ENCODE measurements at places on chromosomes 4 and X.

DNA sequence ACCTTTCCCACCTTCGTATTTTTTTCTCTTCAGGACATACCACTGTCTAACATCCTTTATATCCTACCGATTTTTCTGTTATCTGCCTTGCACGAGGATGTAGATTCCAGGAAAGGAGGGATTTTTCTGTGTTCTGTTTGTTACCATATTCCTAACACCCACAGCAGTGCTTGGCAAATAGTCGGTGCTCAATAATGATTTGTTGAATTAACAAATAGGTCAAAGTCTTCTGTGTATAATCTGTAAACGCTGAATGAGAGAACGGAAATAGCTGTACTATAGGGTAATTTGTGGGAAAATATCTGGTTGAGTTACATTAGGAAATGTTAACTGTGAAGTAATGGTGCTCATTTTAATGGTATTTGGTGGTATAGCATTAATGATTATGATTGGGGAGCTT, 81.5 kb downstream of the TMEM156 start:
- DNase-seq: no peak

DNA sequence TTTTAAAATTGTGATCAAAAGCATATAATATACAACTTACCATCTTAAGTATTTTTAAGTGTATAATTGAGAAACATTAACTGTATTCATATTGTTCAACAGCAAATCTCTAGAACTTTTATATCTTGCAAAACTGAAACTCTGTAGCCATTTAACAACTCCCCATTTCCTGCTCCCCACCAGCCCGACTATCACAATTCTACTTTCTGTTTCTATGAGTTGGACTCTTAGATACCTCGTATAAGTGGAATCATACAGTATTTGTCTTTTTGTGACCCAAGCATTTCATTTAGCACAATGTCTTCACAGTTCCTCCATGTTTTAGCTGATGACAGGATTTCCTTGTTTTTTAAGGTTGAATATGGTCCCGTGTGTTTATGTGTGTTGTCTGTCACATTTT, 106.0 kb downstream of the LRBA start:
- no peak for DNase-seq

GRCh38 chr4:172997217-172997609, 171.4 kb upstream of the GALNT7 start:
- no peak for DNase-seq

DNA sequence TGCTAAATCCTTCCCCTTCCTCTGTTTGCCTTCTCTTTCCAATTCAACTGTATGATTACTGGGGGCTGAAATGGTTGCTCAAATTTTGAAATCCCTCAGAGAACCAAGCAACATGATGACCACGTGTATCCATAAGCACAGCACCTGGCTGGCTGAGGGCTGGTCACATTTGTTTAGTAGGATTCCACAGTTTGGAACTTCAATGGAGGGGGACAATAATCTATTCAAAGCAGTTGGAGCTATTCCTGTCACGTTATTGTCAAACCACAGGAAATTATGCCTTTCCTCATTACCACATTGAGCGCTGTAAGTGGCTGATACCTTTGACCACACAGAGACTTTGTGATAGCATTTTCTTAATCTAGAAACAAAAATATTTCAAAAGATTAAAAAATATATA, 7.0 kb downstream of the TMSB4X start:
- DNase-seq: no peak

DNA sequence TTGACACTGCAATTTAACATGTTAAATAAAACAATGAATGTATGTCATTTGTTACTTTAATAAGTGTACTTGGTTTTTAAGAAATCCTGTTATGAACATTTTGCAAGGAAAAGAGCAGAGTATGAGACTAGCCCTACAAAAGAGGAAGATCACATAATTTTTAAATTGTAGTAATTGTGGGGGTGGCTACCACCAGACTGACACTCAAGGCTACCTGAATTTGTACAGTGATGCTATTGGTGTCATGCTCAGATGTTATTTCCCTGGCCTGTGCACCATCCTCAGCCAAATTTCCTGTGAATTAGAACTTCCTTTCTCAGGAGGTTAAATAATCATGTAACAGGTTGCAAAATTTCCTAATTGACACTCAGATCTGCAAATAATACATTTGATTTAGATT, 157.5 kb downstream of the BANK1 start:
- no peak for DNase-seq
